BE2C (cell line): ENCODE measurements at places on chromosomes 12 and 14.

GRCh38 chr12:121295746-121296617, 527 bp downstream of the CAMKK2 start:
- DNase-seq = no peak

- no peak for DNase-seq
Observed at GRCh38 chr12:53561590-53561953, 54.3 kb upstream of the NPFF start.

GRCh38 chr12:51341251-51342007, 5.0 kb downstream of the CELA1 start:
- DNase-seq = peak; percentile 68

GRCh38 chr14:51219473-51220448, 20.3 kb upstream of the TMX1 start:
- DNase-seq = no peak

DNA sequence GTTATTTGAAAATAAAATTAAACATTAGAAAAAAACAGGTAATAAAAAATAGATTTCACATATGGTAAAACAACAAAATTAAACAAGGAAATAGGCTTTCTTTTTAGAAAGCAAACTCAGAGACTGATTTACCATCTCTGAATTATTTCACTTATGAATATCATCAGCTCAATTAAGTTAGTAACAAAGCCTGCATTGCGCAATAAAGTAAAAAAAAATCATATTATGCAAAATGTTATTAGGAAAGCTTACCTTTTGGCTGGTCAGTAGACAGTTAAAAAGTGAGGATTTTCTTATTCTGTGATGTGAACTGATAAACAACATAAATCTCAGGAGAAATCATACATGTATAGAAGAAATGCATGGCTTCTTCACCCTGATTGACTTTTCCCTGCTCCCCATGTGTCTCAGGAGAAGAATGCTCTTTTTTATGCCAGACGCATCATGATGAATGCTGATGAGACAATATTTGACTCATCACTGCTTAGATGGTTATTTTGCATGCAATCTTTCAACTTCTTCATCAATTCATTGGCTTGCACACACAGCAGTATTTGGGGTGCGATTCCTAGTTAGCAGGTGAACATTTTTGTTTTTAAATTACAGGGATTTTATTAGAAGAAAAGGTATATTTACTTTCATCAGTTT, 124.5 kb upstream of the USP15 start:
- DNase-seq = no peak

DNA sequence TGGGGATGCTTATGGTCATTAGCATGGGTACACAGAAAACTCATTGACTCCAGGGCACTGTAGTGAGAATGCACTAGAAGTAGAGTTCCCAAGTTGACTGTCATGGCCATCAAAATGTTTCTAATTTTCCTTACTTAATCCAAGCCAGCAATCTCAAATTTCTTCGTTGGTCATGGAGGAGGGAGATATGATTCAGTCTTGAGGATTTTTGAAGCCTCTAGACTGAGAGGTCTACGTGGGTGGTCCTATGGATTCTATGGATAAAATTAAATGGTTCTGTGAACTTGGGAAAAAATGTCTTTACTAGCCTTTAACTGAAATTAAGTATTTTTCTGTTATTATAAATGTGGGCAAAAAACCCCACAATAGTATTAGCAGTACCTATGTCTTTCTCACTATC, 508.5 kb downstream of the FUT8 start:
- DNase-seq = no peak

GRCh38 chr14:92886337-92886736, 36.6 kb upstream of the CHGA start:
- peak; percentile 86 for DNase-seq

GRCh38 chr14:75589931-75590330, 11.5 kb downstream of the FLVCR2 start:
- no peak for DNase-seq

GRCh38 chr14:20706657-20707355, 18.2 kb downstream of the ANG start:
- no peak for DNase-seq

DNA sequence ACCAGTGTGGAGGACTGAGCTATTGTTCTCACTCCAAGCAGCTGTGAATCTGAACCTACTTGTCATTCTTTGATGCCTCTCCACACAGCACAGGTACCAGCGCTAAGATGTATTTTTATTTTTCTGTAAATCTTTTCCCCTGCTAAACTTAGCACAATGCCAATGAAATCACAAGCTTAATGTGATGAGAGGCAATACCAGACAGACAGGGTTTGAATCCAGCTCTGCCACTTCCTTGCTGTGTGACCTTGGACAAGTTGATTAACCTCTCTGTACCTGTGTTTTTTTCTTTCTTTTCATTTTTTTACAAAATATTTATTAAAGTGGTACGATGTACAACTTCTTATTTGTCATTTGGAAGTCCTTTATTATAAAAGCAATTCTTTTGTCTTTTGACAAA, 757.6 kb downstream of the MED13L start:
- no peak for DNase-seq

DNA sequence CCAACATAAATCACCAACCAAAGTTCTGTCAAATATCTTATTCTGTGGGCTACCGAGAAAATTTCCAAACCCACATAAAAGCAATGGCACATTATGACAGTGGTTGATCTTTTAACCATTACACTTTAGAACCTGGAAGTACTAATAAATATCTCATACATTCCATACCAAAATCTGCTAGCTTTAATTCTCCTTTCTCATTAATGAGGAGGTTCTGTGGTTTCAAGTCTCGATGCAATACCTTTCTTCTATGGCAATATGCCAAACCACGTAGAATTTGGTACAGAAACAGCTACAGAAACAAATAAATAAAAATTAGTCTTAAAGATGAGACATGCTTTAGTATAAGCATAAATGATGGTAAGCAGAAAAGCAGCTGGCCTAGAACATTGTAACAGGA, 100.7 kb downstream of the ELK3 start:
- no peak for DNase-seq

DNA sequence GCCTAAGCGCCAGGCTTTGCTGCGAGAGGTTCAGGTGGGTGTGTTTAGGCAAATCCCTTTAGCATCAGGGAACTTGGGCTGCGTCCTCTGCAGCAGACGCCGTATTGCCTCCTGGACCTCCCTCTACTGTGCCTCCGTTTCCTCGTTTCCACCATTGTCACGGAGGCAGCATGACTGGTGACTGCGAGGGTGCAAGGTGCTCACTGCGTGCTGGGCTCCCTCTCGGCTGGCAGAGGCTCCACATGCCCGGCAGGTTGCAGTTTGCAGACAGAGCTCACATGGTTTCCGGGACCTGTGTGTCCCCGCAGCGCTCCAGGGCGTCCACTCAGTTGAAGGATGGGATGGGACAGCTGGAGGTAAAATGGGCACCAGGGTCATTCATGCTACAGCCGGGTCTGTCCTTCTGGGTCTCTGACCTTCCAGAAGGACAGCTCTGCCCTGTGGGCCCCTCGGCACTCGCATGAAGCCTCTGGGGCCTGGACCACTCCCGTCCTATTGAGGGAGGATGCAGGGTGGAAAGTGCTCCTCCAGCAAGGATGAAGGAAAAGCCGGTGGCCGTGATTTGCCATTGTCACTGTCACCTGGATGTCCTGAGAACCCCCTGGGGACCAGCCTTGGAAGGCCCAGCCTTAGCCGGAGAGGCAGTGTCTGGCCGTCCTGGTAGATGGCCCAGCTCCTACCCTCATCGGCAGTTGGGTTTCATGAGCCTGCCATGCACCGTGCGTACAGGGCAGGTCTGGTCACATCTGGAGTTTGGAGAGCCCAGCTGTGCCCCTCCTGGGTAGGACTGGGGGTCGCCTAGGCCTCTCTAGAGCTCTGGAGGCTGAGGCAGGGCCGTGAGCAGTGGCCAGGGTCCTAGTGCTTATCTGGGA, 146.5 kb downstream of the KIF26A start:
- peak; percentile 19 for DNase-seq

GRCh38 chr14:86299994-86300393, 770.0 kb downstream of the FLRT2 start:
- DNase-seq = no peak

GRCh38 chr12:109920261-109920780, 20.2 kb downstream of the TCHP start:
- DNase-seq = no peak

GRCh38 chr14:77347751-77348150, 26.9 kb downstream of the GSTZ1 start:
- no peak for DNase-seq

GRCh38 chr12:53313996-53314395, 7.4 kb downstream of the AAAS start:
- DNase-seq = no peak

GRCh38 chr12:109305547-109305946, 3.5 kb downstream of the FOXN4 start:
- no peak for DNase-seq
